Activated CD8-positive, alpha-beta memory T cell treated with anti-CD3 and anti-CD28 coated beads for 4 hours (primary cell): ENCODE measurements at places on chromosomes 2 and 18.

GRCh38 chr18:49517483-49517882 is 30.4 kb upstream of the C18orf32 start:
- DNase-seq: no peak

GRCh38 chr2:17363846-17364245 is 154.4 kb downstream of the RAD51AP2 start:
- no peak for DNase-seq

DNA sequence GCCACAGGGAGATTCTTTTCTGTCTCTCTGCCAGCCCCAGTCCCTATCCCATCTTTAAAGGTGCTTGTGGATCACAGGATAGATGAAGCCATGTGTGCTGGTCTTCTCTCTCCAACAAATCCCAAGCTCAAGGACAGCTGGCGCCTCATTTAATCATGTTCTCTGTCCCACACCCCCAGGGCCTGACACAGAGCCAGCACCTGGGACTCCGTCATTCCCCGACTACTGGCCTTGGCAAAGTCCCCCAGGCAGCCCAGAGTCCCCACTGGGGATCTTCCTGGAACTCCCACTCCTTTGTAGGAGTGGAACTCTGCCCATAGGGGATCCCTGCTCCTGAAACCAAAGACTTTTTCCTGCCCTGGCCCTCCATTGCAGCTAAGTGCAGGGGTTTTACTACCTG is 60.8 kb downstream of the MTHFD2 start:
- DNase-seq: no peak

- DNase-seq: no peak
Observed at GRCh38 chr2:199902486-199903110, 8.5 kb upstream of the C2orf69 start.

- no peak for DNase-seq
Observed at GRCh38 chr2:75602724-75603342, 42.1 kb upstream of the EVA1A start.

- no peak for DNase-seq
Observed at GRCh38 chr2:16658076-16658739, 7.4 kb downstream of the CYRIA start.

DNA sequence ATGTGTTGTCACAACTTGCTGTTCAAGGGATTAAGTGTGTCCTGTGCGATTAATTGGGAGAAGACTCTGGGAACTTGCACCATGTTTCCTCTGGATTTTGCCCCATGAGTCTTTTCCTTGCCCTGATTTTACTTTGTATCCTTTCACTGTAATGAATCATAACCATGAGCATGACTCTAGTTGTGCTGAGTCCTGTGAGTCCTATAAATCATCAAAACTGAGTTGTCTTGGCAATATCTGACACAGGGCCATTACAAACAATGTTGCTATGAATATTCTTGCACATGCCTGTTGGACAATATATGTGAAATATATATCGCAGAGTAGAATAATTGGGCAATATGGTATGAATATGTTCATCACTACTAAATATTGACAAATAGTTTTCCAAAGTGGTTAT is 56.5 kb upstream of the COL5A2 start:
- no peak for DNase-seq

DNA sequence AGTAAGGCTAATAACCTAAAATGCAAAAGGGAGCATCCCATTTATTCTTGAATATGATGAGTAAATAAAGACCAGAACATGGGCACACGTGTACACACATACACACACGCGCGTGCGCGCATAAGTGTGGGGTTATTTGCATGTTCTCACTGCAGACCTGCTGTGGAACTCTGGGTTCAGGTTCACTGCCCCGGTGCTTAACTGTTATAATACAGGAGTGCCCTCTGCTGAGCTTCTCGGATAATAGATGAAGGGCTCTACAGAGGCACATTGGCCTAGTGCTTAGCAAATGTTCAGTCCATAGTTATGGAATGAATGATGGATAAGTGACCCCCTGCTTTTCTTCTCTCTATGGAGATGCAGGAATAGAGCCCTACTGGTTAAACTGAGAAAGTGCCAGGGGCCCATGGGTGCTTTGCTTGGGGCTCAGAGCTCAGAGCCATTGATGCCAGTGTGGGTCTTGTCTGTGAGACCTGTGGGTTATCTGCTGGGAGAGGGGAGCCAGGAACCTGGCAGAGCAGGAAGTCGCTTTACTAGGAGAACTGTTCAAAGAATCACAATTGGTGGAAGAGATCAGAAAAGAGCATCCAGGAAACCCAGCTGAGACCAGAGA is 3.6 kb upstream of the ARL4C start:
- DNase-seq: peak; percentile 62

- no peak for DNase-seq
Observed at GRCh38 chr18:6004119-6004518, 108.8 kb upstream of the TMEM200C start.

DNA sequence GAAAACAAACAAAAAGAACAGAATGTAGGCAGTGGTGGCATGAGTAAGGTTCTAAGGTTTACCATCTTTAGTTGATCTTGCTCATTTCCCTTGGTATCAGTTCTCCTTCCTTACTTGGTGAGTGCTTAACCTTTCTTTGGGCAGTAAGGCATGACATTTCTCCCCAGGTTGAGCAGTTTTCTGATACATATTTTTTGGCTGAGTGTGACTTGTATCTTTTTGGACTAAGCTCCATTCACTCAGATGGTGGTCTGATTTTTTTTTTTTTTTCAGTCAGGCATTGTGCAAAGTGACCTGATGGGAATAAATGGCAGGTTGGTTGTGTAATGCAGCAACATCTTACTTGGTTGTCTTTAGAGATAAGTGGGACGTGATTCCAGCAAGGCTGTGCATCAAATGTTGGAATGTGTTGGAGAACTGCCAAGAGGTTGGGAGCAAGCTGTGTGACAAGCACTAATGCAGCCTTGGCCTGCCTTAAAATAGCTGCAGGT is 15.1 kb downstream of the SPTBN1 start:
- no peak for DNase-seq

DNA sequence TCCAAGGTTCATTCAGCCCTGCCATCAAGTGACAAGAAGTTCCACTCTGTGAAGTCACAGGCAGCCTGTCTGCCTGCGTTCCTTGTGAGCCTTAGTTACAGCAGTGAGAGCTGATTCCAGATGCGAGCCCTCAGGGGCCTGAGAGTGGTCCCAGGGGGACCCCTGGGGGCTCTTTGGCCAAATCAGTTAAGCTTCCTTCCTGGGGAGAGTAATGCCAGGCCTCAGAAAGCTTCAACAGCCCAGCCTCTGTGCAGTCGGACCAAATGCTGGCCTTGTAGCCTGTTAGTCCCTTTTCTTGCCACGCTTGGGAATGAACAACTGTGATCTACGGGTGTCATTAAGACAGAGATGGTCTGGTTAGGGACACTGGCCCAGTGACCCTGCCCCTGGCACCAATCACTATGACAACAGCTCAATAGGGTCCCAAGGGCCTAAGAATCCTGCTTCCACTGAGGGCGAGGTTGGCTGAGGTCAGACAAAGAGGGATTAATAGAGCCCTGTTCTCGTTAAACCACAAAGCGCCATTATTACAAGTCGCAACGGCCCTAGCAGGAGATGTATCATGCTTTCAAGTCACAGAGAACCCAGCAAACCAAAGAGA is 50.9 kb downstream of the HS1BP3 start:
- DNase-seq: no peak

DNA sequence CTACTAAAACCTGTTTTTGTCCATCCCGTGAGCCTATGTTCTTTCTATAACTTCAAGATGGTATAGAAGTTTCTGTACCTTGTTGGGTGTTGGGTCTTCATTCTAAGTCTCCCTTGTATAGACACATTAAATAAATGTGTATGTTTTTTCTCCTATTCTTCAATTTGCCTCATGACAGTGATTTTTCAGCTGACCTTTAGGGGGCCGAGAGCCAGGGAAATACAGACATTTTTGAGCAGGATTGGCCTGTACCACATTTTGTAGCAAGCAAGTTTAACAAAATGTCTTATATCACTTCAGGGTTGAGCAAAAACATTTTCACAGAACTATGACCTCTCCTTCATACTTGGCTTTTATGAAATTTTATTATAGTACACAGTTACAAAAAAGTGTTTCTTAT is 495.4 kb upstream of the CDH7 start:
- no peak for DNase-seq

- DNase-seq: no peak
Observed at GRCh38 chr2:10579876-10580514, 109.8 kb downstream of the NOL10 start.

DNA sequence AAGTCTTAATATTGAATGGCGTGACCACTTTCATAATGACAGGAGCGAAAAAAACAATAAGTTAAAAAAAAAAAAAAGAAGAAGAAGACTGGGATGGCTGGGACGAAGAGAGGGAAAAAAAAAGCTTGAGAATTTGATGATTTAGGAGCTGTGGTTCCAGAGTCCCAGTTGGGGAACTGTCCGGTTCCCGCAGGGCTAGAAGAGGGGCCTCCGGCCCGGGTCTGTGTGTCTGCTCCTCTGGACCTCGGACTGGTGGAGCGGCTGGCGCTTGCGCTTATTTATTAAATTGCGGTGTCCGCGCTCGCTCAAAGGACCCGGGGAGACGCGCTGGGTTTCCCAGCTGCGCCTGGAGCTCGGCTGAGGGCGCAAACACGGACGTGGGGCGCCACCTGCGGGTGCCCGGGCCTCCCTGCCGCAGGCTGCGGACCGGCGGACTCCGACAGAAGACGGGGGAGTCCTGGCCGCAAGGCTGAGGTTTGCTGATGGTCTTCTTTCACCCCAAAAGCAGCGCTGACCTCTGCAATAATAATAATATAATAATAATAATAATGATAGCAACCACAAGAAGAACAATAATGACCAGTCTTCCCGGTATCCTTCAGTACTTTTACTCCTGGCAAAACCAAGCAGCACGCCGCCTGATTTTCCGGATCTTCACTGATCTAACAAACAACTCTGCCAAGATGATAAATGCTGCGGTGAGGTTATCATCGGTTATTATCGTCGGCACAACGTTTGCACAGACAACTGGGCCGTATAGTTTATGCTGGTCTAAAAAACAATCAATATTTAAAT is at the start of gene CBLN2:
Gene CBLN2 (minus strand): TSS at position 251 of the 795 bp plus-strand sequence. CDS start 2,182 bp downstream, outside the sequence.
- DNase-seq: no peak

DNA sequence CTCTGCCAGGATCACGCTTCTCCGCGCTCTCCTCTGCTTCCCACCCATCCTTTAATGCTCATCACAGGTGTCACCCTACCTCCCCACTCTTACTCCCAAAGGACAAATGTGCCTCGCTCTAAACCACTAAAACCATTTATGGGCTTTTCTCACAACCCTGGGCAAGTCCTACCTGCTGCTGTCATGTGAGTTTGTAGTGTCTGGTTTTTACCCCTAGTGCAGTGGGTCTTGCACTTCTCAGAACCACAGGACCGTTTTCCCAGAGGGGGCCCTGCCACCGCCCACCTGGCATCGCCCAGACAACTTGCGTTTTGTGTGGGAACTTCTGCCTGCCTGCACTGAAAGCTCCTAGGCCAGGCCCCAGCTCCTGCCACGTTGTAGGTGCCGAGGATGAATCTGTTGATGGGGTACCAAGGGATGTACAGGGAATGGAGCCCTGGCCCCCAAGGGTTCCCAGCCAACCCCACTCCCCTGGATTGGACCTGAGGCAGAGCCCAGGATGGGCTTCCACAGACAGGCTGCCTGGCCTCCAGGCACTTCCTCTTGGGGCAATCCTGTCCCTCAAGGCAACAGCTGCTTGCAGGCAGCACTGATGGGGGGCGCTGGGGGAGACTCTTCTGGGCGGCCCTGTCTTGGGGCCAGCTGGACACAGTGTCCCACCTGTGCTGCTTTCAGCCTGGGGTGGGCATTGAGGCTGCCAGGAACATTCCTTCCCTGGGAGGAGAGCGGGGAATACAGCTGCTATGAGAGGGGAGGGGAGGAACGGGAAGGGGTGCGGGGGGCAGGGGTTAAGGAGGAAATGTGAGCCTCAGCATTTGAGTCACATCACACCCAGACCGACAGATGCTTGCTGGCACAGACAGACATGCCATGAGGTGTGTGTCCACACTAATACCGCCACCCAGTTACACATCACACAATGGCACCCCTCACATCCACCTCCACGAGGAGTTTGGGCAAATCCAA is 176.3 kb downstream of the ZFP36L2 start:
- DNase-seq: no peak

DNA sequence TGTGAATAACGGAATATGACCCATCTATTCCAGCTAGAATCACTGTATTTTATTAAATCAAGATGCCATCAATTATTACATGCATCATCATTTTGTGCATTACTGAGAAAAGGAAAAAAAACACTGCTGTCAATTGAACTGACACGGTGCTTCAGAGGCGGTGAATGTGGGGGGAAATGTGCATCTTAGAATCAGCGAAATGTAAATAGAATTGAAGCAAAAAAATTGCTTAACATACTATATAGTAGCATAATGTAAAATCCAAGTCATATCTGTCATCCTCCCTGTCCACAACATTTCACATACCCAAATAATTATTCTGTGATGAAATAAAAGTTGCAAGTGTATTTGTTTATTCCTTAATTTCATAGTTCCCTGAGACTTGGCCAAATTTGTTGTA is 84.6 kb downstream of the PRKRA start:
- DNase-seq: no peak

- no peak for DNase-seq
Observed at GRCh38 chr2:26681656-26682055, 10.9 kb upstream of the KCNK3 start.

DNA sequence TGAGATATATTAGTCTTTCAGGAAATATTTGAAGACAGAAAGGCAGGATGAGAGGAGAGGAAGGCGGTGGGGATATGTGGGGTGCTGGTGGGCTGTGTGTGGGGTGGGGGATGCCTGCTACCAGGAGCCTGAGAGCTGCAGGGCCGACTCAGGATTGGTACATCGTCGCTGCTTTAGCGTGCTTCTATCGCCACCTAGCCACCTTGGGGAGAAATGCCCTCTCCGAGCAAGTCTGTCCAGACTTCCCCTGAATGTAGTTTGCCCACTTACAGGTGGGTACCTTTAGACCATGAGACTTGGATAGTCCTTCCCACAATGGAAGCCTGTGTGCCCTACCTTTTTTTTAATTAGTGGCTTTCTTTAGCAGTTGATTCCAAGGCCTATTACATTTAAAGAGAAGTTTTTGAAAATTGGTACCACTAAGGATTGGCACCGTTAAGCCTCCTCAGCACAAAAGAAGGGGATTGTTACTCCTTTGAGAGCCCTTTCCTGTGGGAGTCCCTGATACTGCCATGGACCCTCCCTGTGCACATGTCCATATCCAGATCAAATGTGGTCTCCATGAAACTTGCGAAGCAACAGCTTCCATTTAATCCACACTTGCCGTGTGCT is 114.1 kb upstream of the NDUFV2 start:
- peak; percentile 11 for DNase-seq

DNA sequence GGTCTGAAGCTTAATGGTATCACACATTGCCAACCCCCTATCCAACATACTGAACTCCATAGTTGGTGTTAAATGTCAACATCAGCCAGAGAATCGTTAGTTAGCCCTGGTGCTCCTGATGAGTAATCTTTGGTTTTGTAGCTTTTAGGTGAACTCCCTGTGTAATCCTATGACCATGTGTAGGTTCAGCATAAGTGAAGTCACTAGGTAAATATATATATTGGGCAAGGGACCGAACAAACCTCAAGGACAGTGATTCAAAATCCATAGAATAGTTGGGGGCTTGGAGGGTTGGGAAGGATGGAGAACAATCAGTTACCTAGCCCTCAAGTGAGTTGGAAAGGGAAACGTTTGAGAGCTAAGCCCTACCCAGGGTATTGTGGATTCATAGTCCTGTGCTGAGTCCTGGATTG is 16.0 kb upstream of the AP1S3 start:
- DNase-seq: no peak

- DNase-seq: no peak
Observed at GRCh38 chr2:219548990-219549389, 5.2 kb downstream of the TMEM198 start.
